ENCODE measurements at places on chromosomes 1 and 21.

DNA sequence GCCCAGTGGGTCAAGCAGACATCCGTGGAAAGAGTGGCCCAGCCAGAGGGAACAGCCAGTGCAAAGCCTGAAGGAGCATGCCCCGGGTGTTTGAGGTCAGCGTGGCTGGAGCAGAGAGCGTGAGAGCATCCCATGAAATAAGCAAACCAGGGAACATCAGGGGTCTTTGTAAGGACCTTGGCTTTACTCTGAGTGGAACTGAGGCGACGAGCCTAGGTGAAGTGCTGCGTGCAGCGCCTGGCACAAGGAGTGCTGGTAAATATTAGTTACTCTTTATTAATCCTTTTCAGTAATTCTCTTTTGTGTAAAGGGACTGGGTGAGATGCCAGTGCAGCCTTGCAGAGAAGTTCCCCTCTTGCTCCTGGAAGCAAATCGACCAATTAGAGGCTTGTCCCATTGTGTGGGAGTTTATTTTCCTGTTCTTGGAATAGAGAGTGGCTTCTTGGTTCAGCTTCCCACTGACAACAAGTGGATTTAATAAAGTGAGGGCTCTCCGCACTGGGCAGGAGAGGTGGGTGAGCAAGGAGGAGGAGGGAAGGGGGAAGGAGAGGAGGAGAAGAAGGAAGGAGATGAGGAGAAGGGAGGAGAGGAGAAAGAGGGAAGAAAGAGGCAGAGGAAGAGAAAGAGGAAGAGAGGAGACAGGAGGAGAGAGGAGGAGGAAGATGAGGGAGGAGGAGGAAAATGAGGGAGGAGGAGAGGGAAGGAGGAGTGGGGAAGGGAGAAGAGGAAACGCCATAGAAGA is 37.6 kb upstream of the DISP3 start:
- no peak for DNase-seq

DNA sequence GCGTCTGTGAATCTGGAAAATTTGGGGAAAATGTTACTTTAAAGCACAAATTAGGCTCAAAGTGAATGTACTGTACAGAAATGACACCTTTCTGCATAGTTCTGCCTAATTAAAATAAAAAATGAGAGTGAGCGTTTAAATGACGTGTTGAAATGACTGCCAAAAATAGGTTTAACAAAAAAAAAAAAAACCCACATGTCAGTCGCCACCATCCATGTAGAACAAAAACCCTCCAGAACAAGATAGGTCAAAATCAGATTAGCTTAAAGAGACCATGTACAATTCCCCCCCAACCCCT is 745 bp downstream of the PARP1 start:
- no peak for DNase-seq

DNA sequence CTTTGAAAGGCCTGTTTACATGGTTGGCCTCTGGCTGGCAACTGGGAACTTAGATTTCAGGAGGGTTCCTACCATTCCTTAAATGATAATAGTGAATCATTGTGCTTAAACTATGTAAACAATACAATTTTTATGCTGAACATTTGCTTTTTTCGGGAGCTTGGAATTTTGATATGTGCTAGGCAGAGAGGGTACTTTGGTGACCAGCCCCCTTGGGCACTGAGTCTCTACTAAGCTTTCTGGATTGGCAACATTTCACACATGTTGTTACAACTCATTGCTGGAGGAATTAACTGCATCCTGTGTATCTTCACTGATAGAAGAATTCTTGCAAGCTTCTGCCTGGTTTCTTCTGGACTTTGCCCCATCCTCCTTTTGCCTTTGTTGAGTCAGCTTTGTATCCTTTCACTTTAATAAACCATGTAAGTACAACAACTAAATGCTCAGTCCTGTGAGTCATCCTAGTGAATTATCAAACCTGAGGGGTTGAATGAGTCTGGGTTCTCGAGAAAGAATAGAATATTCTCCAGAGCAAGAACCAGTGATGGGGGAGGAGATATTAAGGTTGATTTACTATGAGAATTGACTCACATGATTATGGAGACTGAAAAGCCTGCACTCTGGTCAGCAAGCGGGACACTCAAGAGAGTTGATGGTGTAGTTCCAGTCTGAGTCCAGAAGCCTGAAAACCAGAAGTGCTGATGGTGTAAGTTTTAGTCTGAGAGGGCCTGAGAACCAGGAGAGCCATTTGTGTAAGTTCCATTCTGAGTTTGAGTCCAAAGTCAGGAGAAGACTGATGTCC is 3.1 kb upstream of the SLC16A4 start:
- no peak for DNase-seq

GRCh38 chr1:2129256-2129943 is 65.2 kb downstream of the FAAP20 start:
- DNase-seq, result no peak

- DNase-seq, result peak; percentile 54
Measured at GRCh38 chr1:181423301-181423918, 59.9 kb upstream of the CACNA1E start.

DNA sequence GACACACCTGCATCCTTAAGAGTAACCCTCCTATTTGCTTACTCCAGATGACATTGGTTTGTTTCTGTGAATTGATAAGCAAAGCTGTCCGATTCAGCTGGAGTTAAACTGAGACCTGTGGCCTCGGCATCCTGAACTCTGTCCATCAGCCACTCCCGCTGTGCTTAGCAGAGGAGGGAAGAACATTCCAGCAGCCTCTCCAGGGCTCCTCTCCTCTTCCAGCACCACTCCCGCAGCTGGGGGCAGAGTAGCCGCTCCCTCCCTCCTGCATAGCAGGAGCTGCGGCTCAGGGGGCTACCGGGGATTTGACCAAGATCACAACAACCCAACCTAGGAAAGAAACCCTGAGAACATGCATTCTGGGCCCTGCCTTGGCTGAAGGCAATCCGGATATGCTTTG is 8.8 kb downstream of the LRRC38 start:
- DNase-seq, result no peak

- DNase-seq, result no peak
Measured at GRCh38 chr1:232440325-232441035, 189.5 kb downstream of the SIPA1L2 start.

GRCh38 chr1:33032126-33032869 is 4.4 kb downstream of the AK2 start:
- no peak for DNase-seq

- no peak for DNase-seq
Measured at GRCh38 chr1:187862506-187862905, 1033.8 kb downstream of the PLA2G4A start.

DNA sequence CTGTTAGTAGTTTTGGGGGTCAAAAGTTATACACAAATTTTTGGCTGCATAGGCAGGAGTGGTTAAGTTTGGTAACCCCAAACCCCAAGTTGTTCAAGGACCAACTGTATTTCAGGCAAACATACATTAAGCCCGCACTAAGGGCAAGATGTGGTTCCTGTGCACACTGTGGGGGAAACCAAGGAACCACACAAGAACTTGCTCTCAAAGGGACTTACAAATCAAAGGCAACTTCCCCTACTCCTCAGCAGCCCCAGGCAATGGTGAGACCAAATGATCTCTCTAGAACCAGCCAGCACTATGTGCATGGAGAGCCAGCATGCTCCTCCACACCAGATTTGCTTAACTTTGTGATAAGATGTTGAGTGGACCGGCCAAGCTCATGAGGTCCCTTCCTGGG is 35.3 kb downstream of the PACC1 start:
- no peak for DNase-seq

- DNase-seq, result peak; percentile 65
Measured at GRCh38 chr1:205488074-205488723, 16.3 kb upstream of the CDK18 start.

GRCh38 chr1:43551396-43551888 is 20.8 kb downstream of the PTPRF start:
- DNase-seq, result no peak

- no peak for DNase-seq
Measured at GRCh38 chr1:3402258-3403010, 52.0 kb upstream of the ARHGEF16 start.

DNA sequence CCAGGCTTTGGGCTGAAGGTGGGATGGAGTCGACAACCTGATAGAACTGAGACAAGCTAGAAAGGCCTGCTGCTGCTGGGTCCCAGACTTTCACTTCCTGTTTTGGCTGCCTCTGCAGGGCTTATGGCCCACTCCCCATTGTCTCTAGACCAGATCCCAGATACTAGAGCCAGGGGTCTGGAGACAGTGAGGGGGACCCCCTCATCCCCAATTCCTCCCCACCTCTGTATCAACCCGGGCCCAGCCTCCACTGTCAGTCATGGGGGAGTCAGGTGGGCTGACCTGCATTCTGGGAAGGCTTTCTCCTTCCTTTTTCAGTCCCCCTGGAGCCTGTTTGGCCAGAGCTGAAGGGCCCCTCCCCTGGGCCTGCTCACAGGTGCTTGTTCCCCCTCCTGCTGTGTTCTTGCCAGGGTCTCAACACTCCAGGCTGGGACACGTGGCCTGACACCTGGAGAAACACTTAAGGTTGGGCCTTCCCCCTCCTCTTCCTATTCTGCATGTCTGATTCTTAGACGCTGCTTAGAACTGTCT is 18.0 kb upstream of the ETV3L start:
- DNase-seq, result no peak

DNA sequence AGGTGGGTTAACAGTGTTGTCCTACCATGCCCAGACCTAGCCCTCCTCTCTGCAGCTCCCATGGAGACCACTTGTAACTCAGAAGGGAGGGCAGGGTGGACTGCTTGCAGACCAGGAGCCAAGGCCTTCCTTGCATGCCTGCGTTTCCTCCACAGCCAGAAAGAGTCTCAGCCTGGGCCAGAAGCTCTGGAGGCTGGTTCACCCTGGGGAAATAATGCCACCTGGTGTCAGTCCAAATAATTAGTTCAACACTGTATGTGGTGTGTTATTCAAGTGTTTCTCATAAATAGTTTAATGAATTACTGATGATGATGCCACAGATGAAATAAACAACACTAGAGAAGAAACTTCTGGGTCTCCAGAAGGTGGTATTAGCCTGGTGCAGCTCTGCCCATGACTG is 16.9 kb upstream of the VANGL1 start:
- DNase-seq, result no peak

GRCh38 chr1:202942426-202942825 is 15.4 kb upstream of the KLHL12 start:
- DNase-seq, result no peak

DNA sequence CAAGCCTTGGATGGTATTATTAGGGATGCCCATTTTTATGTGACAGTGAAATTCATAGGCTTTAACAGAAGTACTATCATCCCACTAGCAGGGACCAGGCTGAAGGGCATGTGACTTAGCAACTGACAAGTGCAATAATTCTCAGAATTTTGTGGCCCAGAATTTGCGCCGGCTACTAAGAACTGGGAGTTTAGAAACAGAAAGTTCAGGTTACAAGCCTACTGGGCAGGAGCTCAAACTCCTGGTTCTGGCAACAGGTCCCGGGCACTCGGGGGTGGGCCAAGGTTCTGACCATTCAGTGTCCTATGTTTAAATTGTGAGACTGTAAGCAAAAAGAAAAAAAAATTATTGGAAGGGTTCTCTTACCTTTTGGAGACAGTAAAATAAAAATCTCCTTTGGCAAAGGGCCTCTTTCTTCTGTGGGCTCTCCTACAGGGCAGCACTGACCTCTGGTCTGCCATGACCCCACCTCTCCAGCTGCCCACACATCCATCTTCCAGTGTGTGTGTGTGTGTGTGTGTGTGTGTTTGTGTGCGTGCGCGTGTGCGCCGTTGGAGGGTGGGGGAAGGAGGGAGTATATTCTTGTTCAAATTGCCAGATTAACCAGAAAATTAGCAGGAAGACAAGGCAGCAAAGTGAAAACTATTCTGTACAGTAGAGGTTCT is 26.1 kb downstream of the IRF2BP2 start:
- DNase-seq, result peak; percentile 23

GRCh38 chr1:48236716-48237470 is 14.4 kb downstream of the SLC5A9 start:
- DNase-seq, result no peak

- DNase-seq, result no peak
Measured at GRCh38 chr1:207868251-207868773, 42.6 kb downstream of the CD34 start.

DNA sequence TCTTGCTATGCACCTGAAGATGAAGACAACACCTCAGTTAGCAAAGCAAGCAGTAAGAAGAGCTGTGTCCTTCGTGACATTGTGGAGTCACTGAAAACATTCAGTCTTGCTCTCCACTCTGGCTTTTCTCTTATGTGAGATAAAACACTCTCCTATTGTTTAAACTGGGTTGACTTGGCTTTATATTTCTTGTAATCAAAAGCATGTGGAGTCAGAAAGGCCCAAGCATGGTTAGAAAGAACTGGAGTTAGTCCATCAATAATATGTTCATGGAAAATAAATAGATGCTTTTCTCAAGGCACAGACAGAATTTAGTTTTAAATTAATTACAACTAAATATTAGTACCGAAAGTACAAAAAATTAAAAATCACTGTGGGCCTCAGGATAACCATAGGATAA is 61.7 kb downstream of the UBE2U start:
- DNase-seq, result no peak

DNA sequence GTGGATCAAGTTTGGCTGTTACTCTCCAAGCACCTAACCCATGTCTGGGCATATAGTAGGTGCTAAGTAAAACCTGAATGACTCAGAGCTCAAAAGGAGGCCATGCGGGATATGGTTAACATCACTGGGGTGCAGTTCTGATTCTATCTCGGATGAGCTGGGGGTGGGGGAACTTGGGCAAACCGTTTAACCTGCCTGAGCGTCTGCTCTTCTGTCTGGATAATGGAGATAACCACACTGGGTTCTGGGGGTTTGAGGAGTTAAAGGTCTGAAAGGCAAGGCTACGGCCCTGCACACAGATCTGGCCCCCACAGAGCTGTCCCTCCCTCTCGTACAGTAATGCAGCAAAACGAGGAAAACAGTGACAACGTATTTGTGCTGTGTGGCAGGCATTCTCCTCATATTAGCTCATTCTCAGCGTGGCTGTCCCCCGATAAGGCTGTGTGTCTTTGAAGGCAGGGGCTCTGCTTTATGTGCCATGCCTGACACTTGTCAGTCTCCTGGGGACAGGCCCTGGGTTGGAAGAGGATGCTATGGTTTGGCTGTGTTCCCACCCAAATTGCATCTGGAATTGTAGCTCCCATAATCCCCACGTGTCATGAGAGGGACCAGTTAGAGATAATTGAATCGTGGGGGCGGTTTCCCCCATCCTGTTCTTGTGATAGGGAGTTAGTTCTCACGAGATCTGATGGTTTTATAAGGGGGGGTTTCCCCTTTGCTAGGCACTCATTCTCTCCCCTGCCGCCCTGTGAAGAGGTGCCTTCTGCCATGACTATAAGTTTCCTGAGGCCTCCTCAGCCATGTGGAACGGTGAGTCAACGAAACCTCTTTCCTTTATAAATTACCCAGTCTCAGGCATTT is 6.8 kb upstream of the ALDH4A1 start:
- DNase-seq, result no peak

- no peak for DNase-seq
Measured at GRCh38 chr1:228334226-228334935, 72.3 kb downstream of the TRIM11 start.

DNA sequence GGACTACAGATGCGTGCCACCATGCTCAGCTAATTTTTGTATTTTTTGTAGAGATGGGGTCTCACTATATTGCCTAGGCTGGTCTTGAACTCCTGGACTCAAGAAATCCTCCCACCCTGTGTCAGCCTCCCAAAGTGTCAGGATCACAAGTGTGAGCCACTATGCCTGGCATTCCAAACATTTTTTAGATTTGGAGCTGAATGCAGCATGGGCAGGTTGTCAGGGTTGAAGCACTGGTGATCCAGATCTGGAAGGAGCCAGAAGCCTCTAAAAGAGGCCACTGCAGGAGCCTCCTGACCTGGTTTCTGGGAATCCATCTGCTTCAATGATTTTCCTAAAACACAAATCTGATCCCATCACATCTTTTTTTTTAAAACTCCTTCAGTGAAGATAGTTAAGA is 1.8 kb upstream of the CTPS1 start:
- no peak for DNase-seq

- no peak for DNase-seq
Measured at GRCh38 chr1:212196355-212196754, 88.9 kb upstream of the PPP2R5A start.

- DNase-seq, result no peak
Measured at GRCh38 chr1:9687120-9687873, 35.8 kb downstream of the PIK3CD start.
